ENCODE measurements at places on chromosomes 6 and 20.

DNA sequence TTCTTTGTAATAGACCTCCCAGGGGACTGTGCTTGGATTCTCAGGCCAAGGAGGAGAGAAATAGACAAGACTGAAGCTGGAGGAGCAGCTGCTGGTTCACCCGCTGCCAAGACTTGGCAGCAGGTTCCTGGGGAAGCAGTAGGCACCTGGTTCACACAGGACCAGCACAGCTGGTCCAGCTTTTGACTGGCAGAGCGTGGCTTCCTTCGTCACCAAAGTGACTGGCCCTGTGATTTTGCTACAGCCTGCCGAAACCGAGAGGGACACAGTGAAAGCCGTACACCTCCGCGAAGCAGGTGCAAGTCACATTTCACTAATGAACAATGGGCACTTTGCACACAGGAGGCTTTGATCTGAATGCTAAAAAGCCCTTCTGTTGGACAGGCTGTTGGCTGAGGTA is 199.0 kb downstream of the RNF144B start:
- DNase-seq: no peak

DNA sequence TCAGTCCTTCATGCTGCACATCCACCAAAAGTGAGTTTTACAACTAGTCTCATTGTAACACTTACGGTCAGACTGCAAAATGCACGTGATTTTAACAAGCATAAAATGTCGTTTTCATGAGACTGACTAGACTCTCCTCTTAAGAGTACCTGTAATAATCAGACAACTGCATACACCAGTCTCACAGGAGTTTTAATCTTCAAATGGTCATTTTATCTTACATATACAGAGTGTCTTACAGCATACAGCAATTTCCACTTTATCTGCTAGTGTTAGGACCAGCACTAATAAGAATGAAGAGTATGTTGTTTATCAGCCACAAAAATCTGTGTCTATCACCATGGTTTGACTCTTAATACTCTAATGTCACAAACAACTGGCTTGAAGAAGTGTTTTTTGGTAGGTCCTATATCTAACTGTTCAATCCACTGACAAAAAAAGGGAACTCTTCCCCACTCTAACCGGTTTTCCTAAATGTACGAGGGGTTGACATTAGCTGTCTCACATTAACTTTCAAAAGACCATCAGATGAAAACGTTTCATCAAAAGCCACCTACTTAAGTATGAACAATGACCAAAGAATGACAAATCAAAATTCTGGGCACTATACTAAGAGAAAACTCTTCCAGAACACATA is 1.5 kb upstream of the ASF1A start:
- DNase-seq: no peak

GRCh38 chr20:38514185-38514584 is 41.5 kb downstream of the RALGAPB start:
- DNase-seq: no peak

- DNase-seq: no peak
Measured at GRCh38 chr6:85360794-85361642, 88.9 kb upstream of the NT5E start.

GRCh38 chr20:30168800-30169138 is 1088.7 kb upstream of the DEFB115 start:
- no peak for DNase-seq

GRCh38 chr6:39102821-39103136 is 12.2 kb downstream of the SAYSD1 start:
- no peak for DNase-seq

DNA sequence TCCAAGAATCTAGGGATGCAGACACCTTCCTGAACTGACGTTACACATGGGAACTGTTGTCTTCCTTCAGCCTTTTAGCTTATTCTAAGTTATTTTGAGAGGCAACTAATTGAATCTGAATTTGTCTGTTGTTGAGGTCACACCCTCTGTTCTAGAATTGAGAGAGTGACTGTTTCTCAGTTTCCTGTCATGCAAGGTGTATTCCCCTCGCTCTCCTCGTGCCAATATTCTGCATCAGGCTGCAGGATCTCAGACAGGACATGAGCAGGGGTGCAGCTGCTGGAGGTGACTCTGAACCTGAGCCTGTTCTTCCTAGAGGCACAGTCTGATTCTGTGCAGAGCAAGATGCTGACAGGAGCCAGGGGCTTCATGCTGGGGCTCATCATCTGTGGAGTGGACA is 52.5 kb downstream of the HLA-DPB1 start:
- DNase-seq: no peak

DNA sequence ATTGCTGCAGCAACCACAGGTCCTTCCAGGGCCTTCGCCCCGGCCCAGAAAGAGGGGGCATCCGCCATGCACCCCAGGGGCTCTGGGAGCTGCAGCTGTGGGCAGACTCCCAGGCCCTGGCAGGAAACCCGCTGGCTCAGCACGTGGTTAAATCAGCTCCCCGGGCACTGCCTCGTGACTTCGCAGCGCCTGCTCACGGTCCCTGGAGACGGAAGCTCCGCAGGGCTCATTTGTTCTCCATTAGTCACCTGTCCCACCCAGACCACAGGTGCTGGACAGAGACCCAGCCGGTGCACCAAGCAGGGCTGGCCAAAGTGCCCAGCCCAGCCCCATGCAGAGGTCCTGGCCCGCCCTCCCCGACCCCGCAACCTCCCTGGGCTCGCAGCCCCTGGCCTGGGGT is 14.7 kb downstream of the KCNQ2 start:
- DNase-seq: no peak

GRCh38 chr6:157711060-157711459 is 112.0 kb upstream of the SNX9 start:
- no peak for DNase-seq

DNA sequence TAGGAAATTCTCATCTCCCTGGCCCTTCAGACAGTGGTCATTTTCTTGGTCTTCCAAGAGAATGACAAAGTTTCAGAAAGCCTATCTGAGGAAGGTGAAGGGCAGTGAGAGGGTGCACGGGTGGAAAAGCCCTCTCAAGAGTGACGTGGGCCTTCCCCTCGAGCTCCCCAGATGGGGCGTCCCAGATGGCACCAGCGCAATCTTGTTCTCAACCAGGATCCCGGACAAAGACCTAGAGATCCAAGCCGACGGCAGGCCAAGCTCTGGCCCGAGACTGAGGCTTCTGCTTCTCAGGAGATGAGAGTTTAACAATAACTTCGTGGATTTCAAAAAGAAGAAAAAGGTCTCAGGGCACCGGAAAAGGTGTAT is 797 bp upstream of the ZNF133 start:
- no peak for DNase-seq

GRCh38 chr20:22794200-22794599 is 209.8 kb upstream of the FOXA2 start:
- DNase-seq: no peak

DNA sequence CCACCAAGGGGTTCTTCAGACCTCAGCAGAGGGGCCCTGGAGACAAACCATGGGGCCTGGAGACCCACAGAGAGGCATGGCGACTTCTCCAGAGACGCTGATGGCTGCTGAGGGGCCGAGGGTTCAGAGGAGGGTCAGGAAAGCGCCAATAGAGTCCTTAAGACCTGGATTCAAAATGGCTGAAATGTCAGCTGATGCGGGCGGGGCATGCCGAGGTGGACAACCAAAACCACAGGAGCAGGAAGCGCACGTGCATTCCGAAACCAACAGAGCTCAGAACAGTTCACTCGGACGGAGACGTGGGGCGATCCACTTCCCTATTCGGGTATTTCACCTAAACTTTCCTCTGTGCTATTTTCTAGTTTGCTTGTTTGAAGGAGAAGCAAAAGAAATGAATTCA is 99.9 kb upstream of the RIN2 start:
- DNase-seq: no peak

DNA sequence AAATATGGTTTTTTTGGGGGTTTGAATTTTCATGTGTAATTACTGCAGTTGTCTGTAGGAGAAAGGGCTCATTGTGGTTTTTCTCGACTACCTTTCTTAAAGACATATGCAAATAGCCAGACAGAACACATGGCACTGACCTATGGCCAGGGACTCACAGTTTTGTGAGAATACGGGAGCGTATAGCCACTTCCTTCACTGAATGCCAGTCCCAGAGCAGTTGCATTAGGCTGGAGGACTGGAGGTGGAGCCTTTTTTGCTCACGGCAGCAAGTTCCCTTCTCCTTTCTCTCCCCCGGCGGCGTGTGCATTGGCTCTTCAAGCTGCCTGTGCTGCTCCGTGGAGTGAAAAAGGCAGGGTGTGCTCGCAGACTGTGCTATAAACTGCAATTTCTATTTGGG is 114.9 kb downstream of the AKAP7 start:
- DNase-seq: no peak

GRCh38 chr6:19535351-19535750 is 301.8 kb upstream of the ID4 start:
- no peak for DNase-seq

DNA sequence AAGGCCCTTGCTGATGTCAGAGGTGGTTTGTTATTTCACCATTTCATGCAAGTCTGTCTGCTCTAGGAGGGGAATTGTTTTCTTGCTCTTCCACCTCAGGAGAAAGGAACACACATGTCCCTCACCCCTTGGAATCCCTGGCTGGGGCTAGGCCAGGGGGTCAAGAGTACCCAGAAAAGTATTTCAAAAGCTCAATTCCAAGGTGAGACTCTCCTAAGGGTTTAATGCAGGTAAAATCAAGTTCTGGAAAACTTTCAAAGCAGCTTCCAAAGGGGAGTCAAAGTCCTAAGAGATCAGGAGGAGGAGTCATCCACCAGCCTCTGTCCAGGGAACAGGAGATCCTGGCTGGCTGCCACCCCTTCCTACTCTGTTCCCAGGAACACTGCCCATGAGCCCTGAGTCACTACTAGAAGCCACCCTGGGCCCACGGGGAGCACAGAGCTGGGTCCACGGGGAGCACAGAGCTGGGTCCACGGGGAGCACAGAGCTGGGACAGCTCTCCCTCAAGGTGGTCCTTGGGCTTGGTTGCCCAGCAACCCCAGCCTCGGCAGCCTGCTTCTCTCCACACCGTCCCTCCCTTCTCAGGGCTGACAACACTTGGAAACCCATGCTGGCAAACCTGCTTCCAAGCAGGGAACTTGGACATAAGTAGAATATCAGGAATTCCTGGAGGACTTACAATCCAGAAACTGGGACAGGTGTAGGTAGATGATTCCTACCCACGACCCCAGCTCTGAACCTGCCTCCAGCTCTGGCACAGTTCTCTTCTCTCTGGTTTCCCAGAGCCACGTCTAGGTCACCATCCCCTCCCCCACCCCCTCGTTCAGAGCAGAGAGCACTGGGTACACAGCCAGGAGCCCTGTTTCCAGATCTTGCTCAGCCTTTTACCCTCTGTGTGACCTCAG is 35.3 kb upstream of the CDKN1A start:
- DNase-seq: no peak

DNA sequence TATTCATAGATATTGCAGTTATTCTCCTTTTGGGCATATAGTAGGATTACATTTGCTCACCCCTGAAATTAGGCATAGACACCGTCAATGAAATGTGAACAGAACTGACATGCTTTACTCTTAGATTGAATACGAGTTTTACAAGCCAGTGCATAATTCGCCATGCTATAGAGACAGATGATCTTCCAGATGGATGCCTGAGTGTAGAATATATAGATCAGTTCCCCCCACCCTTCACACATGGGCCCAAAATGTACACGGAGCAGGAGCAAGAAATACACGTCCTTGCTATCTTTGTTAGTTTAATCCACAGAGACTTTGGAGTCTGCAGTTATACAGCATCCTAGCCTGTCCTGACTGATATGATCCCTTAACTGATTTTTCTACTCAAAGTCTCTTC is 47.4 kb downstream of the LAMA2 start:
- DNase-seq: no peak

- no peak for DNase-seq
Measured at GRCh38 chr6:84449220-84449619, 221.8 kb upstream of the CEP162 start.

- DNase-seq: no peak
Measured at GRCh38 chr6:145948328-145948727, 15.8 kb downstream of the SHPRH start.

DNA sequence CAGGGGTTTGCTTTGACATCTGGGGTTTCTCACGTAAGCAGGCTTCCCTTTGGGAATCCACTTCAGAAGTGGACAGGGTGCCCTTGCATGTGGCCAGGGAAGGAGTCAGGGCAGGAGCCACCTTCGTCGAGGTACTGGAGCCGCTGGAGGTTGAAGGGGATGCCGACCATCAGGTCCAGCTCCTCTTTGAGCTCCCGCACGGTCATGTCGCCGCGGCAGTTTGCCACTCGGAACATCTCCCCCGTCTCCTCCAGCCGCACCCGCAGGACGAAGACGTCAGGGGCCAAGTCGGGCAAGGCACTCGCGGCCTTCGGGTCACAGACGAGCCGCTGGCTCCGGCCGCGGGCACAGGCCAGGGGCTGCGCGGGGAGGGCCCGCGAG is 360 bp downstream of the ANKRD60 start:
- DNase-seq: no peak

DNA sequence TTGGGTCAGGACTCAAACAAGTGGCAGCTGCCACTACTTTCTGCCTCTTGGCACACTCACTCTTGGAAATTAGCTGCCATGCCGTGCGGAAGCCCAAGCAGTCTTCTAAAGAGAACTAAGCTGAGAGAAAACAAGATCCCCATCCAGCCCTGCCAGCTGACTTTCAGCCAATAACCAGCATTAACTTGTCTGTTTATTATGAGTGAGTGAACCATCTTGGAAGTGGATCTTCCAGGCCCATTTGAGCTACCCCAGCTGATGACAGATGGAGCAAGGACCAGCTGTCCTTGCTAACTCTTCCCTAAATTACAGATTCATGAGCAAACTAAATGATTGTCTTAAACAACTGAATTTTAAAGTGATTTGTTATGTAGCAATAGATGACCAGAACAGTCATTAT is 73.9 kb upstream of the RBM24 start:
- no peak for DNase-seq

GRCh38 chr20:41998539-41999341 is 380.6 kb upstream of the CHD6 start:
- no peak for DNase-seq

GRCh38 chr20:24491041-24491756 is 21.8 kb downstream of the SYNDIG1 start:
- DNase-seq: no peak

DNA sequence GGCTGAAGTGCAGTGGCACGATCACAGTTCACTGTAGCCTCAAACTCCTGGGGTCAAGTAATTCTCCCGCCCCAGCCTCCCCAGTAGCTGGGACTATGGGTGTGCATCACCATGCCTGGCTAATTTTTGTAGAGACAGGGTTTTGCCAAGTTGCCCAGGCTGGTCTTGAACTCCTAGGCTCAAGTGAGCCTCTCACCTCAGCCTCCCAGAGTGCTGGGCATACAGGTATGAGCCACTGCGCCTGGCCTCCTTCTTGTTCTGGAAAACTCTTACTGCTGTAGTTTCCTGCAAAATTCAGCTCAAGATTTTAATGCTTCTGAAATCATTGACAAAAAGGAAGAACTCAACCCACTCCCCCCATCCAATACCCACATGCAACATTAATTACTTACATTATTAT is 21.9 kb upstream of the KCNG1 start:
- DNase-seq: no peak

- no peak for DNase-seq
Measured at GRCh38 chr20:50559856-50560638, 49.9 kb downstream of the PTPN1 start.
